ENCODE measurements at places on chromosomes 7 and 10.
A peak's percentile ranks its signal among the peaks of the same experiment; 100 is the strongest.

DNA sequence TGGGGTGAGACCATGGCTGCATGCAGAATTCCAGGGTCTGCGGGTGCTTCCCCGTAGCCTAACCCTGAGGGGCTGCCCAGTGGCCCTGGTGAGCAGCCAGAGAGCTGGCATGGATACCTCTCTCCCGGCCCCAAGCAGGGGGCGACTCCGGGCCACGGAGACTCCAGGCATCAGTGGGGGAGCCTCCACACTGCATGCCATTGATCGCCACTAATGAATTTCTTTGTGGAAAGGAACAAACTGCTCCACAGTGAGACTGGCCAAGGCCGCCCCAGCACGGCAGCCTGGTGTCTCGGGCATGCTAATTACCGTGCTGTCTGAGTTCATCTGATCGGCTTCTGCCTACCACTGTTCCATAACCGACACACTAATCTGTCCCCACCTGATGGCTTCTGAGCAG, 184.4 kb downstream of the GRID1 start:
- DNase-seq, result no peak

- DNase-seq, result no peak
These were observed 116.8 kb downstream of the MAD1L1 start for GRCh38 chr7:2115760-2116447.

DNA sequence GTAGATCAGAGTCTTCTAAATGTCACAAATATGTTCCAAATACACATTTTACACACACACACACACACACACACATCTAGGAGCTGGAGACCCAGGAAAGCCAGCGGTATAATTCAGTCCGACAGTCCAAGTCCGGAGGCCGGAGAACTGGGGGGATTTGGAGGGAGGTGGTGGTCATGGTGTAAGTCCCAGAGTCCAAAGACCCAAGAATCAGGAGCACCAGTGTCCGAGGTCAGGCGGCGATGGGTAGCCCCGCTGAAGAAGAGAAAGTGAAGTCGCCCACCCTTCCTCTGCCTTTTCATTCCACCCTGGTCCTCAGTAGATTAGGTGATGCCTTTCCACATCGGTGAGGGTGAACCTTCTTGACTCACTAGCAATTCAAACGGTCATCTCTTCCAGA, 154.8 kb downstream of the CAMK1D start:
- DNase-seq, result no peak

- no peak for DNase-seq
These were observed 35.9 kb upstream of the PFKP start for GRCh38 chr10:3031490-3031889.

GRCh38 chr7:52525772-52526341, 509.6 kb upstream of the POM121L12 start:
- no peak for DNase-seq

DNA sequence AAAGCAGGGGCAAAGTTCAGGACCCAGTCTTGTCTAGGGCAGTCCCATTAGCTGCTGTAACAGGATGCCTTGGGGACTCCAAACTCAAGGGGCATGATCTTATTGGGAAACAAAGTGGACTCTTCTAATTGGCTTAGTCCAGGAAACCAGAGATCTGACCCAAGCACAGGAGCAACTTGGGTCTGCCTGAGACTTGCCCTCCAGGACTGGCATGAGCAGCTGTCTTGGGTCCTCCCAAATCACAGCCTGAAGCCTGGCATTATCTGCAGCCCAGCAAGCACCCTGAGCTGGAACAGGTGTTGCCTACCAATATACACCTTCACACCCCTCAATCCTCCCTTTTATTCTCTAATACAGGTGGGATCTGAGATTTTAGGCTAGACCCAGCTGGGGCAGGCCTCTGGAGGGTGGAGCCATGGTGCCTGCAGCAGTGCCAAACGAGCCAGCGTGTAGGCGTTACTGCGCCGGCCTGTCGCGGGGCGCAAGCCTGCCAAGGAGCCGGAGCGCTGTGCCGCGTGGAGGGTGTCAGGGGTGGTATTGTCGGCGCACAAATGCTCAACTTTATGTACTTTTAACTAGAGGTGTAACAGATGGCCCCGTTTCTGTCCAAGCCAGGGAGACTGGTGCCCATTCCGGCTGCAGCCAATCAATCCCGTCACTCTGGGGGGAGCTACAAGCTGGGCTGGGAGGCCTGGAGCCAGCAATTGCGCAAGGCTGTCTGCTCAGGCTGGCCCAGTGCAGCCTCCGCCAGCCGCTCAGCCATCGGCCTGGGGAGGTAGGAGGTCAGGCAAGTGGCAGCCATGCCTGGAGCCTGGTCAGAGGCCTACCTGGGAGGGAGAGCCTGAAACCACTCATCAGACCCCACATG, 12.8 kb upstream of the LBX1 start:
- no peak for DNase-seq

- DNase-seq, result no peak
These were observed 353.3 kb upstream of the ZMIZ1 start for GRCh38 chr10:78715435-78715834.

- DNase-seq, result no peak
These were observed 20.1 kb upstream of the MTURN start for GRCh38 chr7:30114536-30115238.

DNA sequence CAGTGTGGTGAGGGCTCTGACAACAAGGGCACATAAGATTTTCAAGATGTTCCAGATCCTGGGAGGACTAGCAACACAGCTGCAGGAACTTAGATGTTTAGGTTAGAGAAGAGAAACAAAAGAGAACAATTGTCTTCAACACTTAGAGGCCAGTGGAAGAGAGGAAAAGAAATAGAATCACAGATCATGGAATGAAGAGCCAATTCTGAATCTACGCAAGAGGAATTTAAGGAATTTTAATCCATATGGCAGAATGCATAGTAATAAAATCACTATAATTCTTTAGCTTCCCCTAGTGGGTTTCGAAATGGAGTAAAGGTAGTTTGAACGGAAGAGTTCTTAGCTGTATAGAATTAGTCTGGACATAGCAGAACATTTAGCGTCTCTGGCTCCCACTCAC, 114.6 kb upstream of the LRRTM3 start:
- no peak for DNase-seq

DNA sequence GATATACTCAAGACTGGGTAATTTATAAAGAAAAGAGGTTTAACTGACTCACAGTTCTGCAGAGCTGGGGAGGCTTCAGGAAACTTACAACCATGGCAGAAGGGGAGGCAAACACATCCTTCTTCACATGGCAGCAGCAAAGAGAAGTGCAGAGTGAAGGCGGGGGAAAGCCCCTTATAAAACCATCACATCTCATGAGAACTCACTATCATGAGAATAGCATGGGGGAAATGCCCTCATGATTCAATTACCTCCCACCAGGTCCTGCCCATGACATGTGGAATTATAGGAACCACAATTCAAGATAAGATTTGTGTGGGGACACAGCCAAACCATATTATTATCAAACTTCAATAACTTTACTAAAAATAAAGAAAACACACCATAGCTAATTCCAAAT, 30.4 kb upstream of the JAZF1 start:
- peak; percentile 6 for DNase-seq

DNA sequence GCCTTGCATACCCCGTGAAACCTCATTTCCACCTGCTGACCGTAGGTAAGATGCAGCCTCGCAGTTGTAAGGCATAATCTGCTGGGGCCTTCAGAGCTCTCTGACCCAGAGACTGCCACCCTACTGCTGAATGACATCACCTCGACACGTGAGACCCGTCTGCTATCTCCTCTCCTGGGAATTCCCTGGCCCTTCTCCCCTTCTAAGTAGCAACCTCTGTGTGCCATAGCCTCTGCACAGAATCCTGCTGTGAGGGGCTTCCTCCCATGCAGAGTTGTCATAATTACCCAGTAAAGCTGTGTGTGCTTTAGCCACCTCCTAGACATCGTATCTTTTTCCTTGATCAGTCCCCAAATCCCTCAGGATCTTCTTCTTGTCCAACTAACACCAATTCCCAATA, 106.7 kb downstream of the CACNB2 start:
- no peak for DNase-seq

- DNase-seq, result no peak
These were observed 61.2 kb downstream of the C10orf105 start for GRCh38 chr10:71658467-71658745.

GRCh38 chr10:123442901-123443300, 223.3 kb upstream of the GPR26 start:
- no peak for DNase-seq

DNA sequence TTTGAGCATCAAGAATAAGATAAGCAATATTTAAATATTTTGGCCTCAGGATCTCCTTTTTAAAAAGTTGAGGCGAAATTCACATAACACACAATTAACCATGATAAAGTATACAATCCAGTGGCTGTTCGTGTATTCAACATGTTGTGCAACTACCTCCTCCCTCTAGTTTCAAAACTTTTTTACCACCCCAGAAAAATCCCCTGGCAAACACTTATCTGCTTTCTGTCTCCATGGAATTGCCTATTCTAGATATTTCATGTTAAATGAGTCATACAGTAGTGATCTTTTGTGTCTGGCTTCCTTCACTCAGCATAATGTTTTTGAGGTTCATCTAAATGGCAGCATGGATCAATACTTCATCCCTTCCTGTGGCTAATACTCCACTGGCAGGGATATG, 31.8 kb upstream of the IL15RA start:
- DNase-seq, result no peak

DNA sequence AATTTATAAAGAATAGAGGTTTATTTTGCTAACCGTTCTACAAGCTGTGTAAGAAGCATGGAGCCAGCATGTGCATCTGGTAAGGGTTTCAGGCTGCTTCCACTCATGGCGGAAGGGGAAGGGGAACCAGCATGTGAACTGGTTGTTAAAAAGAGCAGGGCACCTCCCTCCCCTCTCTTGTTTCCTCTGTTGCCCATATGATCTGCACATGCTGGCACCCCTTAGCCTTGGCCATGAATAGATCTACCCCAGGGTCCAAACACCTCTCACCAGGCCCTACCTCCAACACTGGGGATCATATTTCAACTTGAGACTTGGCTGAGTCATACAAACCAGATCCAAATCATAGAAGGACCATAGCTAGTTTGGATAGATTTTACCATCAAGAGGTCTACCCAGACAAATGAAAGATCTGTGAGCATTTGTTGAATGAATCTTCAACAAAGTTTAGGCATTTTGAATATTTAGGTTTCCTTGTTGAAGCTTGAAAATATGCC, 36.0 kb upstream of the NRP1 start:
- DNase-seq, result no peak
